Putamen (tissue), 1 donor: ENCODE measurements at places on chromosomes 3 and 15.

DNA sequence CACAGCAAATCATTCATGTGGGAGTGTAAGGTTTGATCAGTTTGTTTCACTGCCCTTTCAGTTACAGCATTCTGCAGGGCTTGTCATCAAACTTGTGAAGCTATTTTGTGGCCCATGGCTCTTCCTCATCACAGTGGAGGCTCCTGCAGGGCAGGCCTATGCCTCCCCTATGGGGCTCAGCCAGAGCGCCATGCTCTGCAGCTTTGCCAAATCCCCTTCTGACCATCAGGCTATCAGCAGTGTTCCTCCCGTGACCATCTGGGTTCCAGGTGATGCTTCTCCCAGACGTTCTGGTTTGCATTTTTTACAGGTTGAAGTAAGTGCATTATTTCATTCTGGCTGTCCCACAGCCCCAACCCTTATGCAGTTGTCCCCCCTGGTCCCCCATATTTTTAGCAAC is 28.1 kb upstream of the REC114 start:
- DNase-seq = no peak

DNA sequence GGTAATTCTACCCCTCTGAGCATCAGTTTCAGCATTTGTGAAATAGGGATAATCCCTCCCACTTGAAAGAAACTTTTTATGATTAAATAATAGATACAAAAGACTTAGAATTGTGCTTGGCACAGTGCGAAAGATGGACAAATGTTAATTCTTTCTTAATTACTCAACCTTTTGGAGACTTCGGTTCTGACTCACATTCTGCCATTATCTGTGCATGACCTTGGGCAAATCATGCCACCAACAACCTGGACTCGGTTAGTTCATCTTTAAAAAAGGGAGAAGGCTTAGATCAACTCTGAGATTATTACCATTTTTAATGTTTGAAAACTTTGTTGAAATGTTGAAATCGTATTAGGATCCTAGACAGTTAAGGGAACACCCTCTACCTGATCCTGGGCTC is 40.6 kb upstream of the POLR2M start:
- DNase-seq = no peak

DNA sequence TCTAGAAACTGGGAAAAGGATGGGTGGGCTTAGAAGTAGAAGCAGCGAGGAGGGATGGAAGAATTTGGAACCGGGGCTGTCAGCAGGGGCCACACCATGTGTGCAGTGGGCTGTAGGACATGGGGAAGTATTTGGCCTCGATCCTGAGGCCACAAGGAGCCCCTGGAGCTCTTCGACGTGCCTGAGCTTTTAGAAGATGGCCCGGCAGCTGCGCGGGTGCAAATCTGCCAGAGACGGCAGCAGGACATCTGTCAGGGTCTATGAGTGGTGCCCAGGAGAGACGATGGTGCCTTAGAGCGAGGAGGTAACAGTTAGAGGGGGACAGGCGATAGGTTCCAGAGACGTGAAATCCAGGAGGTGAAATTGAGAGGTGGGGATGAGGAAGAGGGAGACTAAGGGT is 321.1 kb downstream of the UACA start:
- no peak for DNase-seq

GRCh38 chr3:61526308-61526707 is 35.1 kb upstream of the PTPRG start:
- DNase-seq = no peak

- no peak for DNase-seq
Observed at GRCh38 chr3:46132565-46132964, 75.5 kb downstream of the CCR1 start.

DNA sequence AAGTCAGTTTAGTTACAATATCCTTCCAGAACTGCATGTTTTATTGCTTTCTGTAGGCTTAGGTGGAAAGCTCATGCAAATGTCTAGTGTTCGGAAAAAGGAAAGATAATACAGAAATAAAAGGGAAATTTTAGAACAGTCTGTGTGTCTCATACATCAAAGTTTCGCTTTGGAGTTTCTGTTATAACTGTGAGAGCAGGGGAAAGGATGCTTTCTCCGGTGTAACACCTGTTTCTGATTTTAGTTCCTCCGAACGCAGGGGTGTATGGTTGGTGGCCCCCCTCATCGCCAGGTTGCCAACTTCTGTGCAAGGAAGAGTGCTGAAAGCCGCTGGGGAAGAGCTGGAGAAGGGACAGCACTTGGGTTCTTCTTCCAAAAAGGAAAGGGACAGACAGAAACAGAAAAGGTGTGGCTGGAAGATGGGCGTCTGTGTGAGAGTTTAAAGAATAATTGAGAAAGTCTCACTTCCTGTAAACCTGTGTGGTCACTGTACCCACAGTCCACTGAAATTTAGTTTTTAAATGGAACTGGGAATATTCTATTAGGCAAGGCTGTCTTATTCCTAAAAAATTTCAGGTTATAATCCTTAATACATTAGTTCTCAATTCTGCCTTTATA is 6.7 kb downstream of the P2RY12 start:
- no peak for DNase-seq

DNA sequence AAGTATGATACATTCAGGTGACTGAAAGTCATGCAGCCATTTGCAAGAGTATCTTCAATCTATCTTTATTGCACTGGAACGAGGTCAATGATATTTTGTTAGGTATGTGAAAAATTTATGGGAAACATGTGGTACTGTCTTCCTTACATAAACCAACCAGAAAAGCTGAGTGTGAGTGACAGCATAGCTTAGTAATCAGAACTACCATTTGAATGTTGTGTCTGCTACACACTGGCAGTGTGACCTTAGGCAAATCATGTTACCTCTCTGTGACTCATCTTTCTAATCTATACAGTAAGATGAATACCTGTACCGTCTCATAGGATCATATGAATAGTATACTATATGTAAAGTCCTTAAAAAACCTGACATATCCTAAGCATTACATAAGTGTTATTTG is 337.9 kb upstream of the IL12A start:
- DNase-seq = no peak

DNA sequence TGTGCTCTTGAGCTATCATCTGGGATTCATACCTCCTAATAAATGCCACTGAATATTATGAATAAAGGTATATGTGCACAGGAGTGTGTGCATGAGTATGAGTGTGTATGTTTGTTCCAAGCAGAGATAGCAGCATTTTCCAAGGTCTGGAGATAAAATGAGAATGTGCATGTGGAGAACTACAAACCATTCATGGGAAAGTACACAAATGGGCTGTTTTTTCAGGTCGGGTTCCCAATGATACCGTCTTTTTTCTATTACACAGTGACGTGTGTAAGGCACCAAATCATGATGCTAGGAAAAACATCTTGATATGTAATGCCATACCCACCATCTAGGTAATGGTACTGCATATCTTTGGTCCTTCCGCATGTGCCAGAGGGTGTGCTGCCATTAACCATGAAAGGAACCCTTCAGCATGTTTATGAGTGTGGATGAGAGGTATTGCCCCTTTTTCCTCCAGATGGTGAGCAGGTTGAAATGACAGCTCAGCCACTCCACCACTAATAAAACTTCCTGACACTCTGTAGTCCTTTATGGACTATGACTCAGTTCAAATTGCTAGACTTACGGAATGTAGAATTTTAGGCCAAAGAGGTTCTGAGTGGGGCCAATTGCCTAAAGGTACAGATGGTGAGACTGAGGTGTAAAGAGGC is 36.4 kb upstream of the COPB2 start:
- no peak for DNase-seq

GRCh38 chr3:47016934-47017435 is 37.5 kb downstream of the NBEAL2 start:
- DNase-seq = no peak

DNA sequence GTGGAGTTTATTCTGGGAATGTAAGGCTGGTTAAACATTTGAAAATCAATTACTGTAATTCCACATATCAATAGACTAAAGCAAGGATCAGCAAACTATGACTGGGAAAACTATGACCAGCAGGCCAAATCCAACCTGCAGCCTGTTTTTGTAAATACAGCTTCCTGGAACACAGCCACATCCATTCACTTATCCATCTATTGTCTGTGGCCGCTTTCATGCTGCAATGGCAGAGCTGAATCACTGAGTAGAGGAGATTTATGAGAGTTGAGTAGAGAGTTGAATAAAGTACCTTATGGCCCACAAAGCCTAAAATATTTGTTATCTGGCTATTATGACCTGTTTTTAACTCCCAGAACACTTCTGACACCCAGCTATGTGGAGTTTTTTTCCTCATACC is 12.2 kb downstream of the MYLK start:
- no peak for DNase-seq

- DNase-seq = no peak
Observed at GRCh38 chr15:51129535-51130188, 35.0 kb upstream of the TNFAIP8L3 start.

DNA sequence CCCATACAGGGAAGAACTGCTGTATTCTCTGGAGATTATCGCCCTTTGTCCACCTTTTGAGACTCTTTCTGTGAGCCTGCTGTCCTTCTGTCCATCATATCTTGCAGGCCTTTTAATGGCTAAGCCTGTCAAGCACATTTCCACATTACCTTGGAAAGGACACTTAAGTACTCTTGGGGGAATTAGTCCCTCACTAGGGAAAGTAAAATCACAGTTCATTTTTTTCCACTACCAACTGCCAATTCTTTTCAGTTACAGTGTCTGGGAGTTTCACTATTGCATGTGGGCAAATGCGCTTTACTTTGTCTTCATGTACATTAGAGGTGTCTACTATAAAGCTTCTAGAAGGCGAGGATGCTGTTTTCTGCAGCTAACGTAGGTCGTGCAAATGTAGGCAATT is 242.1 kb downstream of the NSUN3 start:
- no peak for DNase-seq

GRCh38 chr3:179955809-179956208 is 80.9 kb downstream of the PEX5L start:
- no peak for DNase-seq

GRCh38 chr3:102069211-102069662 is 219.9 kb downstream of the NFKBIZ start:
- DNase-seq = peak; percentile 56

DNA sequence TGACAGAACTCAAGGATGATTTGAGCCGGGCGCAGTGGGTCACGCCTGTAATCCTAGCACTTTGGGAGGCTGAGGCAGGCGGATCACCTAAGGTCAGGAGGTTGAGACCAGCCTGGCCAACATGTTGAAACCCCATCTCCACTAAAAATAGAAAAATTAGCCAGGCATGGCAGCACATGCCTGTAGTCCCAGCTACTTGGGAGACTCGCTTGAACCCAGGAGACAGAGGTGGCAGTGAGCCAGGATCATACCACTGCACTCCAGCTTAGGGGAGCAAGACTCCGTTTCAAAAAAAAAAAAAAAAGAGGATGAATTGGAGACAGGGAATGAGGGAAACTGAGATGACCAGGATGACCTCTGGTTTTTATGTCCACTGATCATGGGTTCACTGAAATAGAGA is 60.4 kb upstream of the CDIN1 start:
- no peak for DNase-seq

DNA sequence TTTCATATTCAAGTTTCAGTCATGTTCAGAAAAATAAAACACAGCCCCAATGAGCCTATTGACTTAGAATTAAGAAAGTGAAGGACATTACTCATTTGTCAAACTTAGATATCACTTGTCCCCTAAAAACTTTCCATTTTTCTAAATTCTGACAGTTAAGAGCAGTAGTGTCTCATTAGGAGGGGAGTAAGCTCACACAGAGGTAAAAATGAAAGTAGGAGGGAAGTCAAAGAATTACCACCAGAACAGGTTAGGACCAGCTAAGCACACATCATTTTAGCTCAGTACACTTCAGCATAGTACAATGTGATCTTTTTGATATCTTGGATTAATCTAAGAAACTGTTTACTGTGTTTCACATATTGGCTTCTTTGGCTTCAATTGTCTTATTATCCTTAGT is 64.3 kb downstream of the OSTN start:
- DNase-seq = no peak

- no peak for DNase-seq
Observed at GRCh38 chr3:72800869-72801268, 47.4 kb downstream of the SHQ1 start.

- DNase-seq = no peak
Observed at GRCh38 chr3:128748557-128748956, 22.6 kb downstream of the RAB7A start.

DNA sequence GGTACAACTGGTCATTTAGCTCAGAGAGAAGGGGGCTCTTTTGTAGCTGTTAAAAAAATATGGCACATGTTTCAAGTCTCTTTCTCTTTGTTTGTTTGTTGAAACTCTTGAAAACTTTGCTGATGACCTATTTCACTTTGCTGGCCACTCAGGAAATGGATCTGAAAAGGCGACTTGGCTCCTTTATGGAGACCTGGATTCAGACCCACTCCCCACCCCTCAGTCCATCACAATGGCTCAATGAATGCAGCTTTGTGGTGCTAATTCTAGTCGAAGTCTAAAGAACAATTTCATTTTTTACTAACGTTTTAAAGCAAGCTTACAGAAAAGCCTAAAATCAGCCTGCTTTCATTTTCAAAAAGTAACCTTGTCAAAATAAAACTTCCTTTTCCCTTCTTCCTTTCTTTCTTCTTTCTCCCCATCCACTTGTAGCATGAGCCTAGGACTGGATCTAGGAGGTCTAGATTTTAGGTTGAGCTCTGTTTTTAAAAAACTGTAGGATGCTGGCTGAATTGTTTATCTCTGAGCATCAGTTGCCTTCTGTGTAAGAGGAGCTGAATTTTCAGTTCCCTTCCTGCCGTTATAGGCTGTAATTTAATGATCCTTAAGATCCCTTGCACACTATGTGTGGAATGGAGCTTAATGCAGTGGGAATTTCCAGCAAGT is 165.5 kb upstream of the FEZF2 start:
- DNase-seq = no peak

DNA sequence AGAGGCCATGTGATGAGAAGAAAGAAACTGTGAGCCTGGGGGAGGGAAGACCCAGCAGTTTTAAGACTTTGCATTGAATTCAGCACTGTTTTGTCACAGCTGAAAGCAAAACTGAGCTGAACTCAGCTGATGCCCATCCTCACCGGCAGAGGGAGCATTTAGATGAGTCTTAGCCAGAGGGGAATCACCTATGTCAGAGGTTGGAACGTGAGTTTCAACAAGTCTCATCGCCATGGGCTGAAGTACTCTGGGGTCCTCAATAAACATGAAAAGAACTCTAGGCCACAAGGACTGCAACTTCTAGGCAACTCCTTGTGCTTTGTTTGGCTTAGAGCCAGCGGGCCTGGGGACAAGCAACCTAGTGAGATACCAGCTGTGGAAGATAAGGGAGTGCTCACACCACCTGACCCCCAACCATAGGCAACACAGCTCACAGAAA is 324.5 kb downstream of the TBL1XR1 start:
- DNase-seq = peak; percentile 10

DNA sequence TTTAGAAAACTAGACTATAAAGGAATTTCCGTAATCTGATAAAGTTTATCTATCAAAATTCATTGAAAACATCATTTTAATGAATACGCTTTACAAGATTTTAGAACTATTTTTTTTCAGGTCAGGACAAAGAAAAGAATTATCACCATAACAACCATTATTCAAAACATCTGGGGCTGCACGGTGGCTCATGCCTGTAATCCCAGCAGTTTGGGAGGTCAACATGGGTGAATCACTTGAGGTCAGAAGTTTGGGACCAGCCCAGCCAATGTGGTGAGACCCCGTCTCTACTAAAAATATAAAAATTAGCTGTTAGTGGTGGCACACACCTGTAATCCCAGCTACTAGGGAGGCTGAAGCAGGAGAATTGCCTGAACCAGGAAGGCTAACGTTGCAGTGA is 260.4 kb downstream of the WNT5A start:
- no peak for DNase-seq
